OCI-LY7 (cell line): ENCODE measurements at places on chromosomes 13 and 19.

DNA sequence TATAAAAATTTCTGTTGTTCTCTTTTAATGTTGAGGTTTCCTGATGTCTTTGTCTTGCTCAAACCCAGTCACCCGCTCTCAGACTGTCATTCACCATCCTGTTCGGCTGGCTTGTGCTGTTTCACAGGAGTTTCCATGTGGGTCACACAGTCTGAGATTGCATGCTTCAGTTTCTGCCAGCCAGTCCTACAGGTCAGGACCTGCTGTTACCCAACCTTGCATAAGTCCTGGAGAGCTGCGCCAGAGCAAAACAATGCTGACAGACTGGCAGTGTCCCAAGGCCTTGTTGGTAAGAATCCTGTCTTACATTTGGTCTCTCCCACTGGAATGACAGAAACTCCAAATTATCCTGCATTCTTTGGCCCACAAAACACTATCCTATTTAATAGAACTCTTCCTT is 340.0 kb upstream of the SLITRK5 start:
- no peak for DNase-seq

DNA sequence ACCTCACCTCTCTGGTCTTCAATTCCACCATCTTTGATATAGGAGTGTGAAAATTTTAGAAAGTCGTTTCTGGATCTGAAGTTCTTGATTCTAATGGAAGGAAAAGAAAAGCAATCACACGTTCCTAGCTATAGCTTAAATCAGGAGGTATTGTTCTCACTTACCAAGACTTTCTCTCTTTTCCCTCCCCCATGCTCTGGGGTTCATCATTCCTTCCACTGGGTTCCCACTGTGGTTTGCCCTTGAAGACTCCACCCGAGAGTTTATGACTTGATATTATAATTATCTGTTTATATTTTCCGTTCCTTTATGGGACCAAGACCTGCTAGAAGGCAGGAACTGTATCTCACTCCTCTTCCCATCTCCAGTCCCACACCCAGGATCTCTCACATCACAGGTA is 76.6 kb downstream of the AKAP11 start:
- no peak for DNase-seq

DNA sequence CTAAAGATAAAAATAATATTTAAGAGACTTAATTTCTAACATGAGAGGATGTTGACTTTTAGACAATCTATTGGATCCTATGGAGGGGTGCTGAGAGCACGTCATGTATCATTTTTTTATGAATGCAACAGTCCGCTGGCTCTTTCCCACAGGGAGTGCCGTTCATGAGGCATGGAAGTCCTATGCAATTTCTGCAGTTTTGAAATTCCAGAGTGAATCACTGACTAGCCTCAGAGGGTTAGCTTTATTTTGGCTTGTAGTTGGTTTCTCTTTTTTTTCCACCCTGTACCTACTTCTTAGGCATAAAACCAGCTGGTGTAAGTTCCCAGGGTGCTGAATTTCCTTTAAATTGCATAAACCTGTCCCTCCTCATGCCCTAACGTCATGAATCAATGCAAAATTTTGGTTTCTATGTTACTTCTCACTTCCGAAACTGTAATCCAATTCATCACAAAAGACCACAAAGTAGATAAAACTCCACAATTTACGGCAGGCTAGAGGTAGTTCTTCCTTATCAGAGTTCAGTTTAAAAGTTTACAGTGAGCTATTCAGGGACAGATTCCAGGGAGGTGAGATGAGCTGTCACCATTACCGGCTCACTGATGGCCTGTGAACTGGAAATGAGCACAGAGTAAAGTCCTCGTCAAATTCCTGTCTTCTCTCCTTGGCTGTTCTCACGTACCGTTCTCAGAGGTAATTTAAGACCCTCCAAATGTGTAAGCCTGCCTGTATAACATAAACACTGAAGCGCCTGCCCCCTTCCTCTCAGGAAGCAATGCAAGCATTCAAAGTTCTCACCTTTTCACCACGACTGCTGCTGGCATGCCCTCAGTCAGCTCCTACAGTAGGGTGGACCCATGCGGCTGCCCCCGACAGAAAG is 216.6 kb upstream of the SLC10A2 start:
- no peak for DNase-seq

GRCh38 chr13:73940098-73940497 is 194.1 kb downstream of the KLF12 start:
- peak; percentile 64 for DNase-seq

DNA sequence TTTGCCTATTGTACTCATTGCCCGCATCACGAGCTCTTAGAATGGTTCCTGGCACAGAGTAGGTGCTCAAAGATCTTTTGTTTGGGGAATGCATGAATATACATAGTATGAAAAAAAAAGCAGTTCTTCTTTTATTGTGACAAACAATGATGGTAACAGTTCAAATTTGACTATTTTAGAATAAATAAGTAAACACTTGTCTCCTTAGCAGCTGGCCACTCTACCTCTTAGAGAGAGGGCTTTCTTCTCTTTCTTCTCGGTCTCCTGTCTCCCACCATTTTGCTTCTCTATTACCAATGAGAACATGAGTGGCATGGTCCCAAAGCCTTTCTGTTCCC is 639 bp upstream of the SLAIN1 start:
- DNase-seq = no peak

GRCh38 chr13:45295536-45295935 is 45.4 kb downstream of the TPT1 start:
- no peak for DNase-seq

GRCh38 chr13:52345048-52345447 is 60.9 kb downstream of the THSD1 start:
- DNase-seq = no peak

GRCh38 chr13:113267642-113268405 is 29.2 kb upstream of the LAMP1 start:
- DNase-seq = no peak

GRCh38 chr13:99996381-99996973 is 14.9 kb downstream of the ZIC2 start:
- DNase-seq = no peak

DNA sequence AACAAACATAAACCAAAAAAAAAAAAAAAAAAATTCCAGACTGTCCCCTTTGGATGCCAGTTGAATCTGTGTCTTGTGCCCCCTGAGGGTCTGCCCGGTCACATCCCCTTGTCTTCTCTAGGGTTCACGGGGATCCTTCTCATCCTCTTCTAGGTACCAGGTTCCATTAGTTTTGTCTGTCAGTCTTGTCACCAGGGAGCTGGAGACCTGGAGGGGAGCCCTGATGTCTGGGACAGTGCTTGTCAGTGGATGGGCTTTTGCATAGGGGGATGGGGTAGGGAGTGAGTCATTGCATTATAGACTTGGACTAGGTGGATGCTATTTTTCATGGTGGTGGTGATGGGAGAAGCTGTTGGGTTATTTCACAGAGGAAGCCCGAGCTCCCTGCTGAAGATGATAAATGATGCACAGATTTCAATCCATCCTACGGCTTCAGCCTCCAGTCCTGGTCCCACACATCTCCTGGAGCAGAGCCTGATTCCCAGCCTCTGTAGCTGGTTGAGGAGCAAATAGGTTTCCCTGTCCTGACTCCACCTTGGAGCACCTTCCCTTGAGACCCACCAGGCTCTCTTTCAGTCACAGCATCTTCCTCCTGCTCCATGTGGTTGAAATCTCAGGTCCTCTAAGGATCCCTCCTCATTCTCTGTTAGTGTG is 26.0 kb downstream of the WTIP start:
- DNase-seq = no peak

DNA sequence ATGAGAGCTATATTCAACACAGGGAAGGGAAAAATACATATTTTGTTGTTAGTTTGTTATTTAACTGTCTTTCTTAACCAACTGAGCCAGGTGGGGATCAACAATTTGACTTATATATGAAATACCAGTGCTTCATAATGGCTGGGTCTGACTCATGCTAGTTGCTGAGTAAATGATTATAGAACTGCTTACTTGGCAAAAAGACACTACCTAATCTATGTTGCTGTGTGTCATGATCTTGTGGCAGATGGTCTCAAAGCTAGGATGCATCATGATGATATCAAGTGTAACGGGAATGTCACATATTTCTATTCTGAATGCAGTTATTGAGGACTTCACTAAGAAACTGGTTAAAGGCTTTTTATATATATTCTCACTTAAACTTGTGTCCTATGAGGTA is 727.4 kb upstream of the SLITRK1 start:
- no peak for DNase-seq

DNA sequence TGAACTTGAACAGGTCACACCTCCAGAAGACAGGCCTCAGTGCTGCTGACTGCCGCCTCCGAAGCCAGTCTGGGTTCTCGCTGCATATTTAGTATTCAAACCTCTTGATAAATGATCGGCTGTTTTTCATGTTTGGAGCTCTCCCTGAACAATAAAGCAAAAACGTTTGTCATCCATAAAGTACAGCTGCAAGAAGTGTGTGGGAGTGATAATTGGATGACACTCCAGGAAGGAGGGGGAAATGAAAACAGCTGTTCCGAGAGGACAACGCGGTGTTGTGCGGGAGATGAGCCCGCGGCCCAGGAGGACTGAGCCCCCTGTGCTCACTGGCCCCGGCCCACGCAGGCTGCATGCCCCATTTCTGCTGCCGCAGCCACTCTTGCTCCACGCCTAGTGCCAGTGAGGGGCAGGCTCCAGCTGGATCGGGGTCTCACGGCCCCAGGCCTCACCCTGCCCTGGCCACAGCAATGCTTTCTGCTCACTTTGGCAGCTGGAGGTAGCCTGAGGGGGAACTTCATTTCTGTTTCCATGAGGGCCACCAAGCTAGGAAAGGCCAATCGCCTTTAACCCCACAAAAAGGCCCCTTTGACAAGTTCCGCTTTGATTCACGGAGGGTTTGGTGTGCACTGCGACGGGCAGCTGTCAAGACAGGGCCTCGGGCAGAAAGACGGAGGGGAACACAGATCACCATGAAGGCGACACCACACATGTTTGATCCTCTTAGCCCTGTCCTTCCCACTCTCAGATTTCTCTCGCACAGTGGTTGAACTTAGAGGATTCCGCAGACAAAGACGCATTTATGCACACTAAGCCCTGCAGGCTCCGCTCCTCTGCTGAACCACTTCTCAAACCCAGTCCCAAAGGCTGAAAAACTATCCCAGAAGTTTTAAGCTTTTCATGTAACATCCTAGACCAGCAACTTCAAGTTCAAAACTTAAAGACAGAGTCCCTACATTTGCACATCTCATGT is 537.6 kb downstream of the EFNB2 start:
- no peak for DNase-seq

DNA sequence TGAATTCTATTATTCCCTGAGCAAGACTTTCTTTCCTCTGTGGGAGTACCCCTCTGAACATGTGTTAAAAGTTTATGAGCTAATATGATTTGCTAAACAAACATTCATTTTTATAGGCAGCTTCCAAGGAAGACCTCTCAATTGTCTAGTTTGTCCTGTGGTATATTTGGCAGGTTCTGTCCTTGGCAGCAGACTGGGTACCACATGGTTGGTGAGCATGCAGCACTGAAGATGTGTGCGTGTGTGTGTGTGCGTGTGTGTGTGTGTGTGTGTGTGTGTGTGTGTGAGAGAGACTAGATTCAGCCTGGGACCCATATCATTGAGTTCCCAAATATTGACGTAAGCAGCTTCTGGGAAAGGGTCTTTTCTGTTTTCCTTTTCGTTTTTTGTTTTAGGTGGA is 24.0 kb downstream of the FGF9 start:
- no peak for DNase-seq

- no peak for DNase-seq
Observed at GRCh38 chr13:50161052-50161451, 145.8 kb downstream of the KCNRG start.

- no peak for DNase-seq
Observed at GRCh38 chr19:1429750-1430149, 8.4 kb upstream of the RPS15 start.

DNA sequence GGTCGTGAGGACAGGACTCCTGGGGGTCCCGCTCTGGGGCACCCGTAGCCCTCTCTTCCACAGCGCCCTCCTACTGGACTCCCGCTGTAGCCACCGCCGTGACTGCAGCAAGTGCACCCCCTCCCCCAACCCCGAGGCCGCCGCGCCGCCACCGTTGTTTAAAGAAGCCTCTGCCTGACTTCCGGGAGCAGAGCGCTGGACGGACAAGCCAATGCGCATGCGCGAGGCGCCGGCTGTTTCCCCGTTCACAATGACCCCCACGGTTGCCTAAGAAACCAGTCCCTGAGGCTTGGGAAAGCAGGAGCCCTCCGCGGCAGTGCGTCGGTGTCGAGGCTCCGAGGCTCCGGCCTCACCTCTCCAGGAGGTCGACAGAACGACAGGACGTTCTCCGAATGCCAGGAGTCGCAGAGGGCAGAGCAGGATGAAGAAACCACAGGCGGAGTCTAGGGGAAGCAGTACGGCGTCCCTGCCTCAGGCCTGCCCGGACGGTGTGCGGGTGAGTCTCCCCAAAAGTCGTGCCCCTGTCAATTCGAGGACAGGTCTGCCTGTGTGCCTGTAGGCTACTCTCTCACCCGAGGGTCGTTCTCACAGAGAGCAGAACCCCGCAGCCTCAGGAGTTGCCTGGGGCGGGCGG is 70.5 kb upstream of the ZNF420 start:
- DNase-seq = no peak

GRCh38 chr19:45889210-45889885 is 3.4 kb upstream of the IRF2BP1 start:
- no peak for DNase-seq

DNA sequence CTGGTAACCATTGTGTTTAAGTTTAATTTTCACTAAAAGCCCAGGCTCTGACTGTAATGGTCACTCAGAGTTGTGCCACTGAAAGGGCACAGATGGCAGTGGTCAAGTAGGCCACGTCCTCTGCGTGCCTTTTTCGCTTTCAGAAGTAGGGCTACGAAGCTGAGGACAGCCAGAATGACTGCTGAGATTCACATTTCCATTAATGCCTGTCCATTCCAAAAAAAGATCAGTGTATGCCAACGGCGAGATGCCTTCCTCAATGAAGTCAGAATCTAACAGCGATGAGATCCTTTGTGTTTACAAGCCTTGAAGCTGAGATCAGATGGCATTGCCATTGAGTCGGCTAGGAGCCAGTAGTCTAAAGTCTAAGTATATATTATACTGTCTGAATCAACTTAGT is 311.3 kb downstream of the FGF14 start:
- no peak for DNase-seq

GRCh38 chr13:68908879-68909278 is 1198.7 kb upstream of the ATXN8OS start:
- no peak for DNase-seq

GRCh38 chr19:47506459-47506858 is 8.4 kb downstream of the NAPA start:
- no peak for DNase-seq

DNA sequence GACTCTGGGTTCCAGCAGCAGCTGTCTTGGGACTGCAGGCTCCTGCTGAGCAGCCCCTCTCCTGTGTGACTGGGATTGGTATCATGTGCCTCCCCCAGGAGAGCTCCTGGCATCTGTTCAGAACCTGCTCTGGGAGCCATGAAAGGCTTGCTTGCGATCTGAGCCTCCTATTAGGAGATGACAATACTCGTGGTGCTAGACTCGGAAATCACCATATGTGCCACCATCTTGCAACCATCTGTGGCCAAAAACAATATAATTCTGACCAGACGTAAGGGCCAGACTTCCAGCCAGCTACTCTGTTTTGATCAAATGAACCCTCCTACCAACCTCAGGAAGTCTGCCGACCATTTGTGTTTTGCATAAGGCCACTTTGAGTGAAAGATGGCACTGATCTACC is 484.7 kb downstream of the IRS2 start:
- DNase-seq = no peak

GRCh38 chr13:110306960-110307766 is at the start of the genes COL4A1 and COL4A2:
Gene COL4A1 (minus strand): TSS chr13:110307157. CDS start chr13:110307027, 130 bp downstream.
Gene COL4A2 (plus strand): TSS chr13:110307284. CDS start chr13:110307904, 620 bp downstream.
- DNase-seq = no peak
